CD14-positive monocyte (primary cell): ENCODE measurements at places on chromosomes 7 and 10.

- DNase-seq, result peak; percentile 58
These were observed 438.1 kb upstream of the NRP1 start for GRCh38 chr10:33772370-33773252.

- DNase-seq, result no peak
These were observed 3.5 kb downstream of the RASSF4 start for GRCh38 chr10:44962870-44963738.

- DNase-seq, result no peak
These were observed 23.9 kb upstream of the TMEM273 start for GRCh38 chr10:49212076-49212475.

DNA sequence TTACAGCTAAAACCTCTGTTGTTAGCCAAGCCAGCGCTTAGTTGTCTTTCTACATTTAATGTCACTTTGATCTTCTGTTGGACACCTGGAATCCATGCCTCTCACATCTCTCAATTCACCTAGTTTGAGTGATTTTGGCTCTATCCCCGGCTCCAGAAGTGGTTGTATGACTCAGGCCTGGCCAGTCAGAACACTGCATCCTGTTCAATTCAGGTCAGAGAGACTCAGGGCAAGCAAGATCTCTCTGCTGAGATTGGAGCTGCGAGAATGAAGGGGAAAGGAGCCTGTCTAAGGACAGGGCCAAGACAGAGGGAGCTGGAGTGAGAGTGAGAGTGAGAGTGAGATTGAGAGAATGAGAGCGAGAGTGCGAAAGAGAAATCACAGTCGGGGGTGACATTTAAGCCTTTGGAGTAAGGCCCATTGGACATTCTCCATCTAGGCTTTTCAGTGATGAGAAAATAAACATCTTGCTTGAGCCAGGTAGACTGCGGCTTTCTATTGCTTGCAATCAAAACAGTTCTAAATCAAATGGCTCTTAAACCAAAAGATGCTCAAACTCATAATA is 83.3 kb upstream of the DYNC1I1 start:
- DNase-seq, result no peak

- no peak for DNase-seq
These were observed 75.2 kb upstream of the PRR15 start for GRCh38 chr7:29488203-29488970.

GRCh38 chr10:97185326-97186058 is at the start of gene SLIT1:
TSS of gene SLIT1 (minus strand) at chr10:97185959. CDS start at chr10:97185674, 285 bp downstream.
- no peak for DNase-seq

DNA sequence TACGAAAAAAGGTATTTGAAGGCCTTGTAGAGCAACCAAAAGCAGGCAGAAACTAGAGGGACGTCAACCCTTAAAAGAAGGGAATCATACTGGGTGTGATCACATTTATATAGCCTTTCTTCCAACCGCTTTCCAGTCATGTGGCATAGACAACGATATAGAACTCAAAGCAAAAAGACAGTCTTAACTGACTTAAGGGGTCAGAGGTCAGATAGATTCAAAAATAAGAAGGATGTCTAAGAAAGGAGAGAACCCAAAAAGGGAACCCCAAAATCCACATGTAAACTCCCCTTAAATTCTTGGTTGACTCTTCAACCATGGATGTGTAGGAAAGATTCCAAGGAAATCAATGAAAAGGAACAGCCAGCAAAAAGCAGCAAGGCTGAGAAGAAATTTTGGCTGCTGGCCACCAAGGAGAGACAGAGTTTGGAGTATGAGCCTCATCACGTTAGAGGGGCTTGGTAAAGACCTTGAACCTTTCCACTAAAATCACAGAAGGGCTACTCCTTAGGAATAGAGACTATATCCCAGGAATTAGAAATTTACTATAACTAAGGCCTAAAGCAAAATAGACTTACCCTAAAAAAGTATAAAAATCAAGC is 8.6 kb downstream of the BCAP29 start:
- DNase-seq, result no peak

DNA sequence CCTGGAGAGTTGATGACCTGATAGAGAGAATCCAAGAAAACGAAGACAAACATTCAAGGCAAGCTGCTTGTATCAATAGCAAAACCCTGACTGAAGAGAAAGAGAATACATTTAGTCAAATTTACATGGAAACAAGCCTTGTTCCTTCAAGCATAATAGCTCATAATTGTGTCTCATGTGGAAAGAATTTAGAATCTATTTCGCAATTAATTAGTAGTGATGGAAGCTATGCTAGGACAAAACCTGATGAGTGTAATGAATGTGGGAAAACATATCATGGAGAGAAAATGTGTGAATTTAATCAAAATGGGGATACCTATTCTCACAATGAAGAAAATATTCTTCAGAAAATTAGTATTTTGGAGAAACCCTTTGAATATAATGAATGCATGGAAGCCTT is 18.0 kb downstream of the RBAK start:
- no peak for DNase-seq

GRCh38 chr10:92629945-92630344 is 37.0 kb downstream of the KIF11 start:
- DNase-seq, result no peak

DNA sequence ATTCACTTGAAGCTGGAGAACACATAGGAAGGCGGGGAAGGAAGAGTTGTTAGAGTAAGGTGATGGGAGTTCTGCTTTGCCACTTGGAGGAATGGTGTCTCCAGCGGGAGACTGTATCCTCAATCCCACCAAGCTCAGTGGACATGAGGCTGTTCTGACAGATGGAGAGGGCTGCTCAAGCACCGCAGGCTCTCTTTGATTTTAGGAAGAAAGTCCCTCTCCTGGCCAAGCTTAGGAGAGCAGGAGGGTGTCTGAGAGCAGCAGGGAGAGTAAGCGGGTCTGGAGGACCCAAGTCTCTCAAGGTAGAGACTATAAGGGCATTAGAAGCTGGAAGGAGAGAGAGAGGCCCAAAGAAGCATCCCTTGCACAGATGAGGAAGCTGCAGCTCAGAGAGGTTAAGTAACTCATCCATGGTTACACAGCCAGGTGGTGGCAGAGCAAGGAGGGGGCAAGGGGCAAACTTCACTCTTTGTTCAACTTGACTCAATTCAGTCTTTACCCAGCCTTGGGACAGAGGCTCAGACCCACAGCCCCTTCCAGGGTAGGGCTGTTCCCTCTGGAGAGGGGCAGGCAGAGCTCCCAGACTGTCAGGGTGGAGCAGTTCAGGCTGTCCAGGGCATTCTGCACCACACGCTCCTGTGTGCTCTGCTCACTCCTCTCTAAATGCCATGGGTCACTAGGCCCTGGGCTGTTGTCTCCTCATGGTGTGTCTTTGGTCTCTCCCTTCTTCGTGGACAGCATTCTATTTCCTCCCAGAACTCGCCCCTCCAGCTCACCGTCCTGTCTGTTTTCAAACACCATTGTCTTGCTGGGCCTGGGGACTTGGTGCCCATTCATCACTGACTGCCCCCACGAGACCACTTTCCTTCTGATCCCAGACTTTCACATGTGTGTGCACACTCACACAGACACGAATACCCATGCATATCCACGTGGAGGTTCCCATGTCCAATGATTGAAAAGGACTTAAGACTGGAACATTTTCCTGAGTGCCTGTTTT is 8.9 kb downstream of the CHAT start:
- DNase-seq, result no peak

GRCh38 chr7:18289788-18290187 is 205.8 kb upstream of the HDAC9 start:
- DNase-seq, result no peak

DNA sequence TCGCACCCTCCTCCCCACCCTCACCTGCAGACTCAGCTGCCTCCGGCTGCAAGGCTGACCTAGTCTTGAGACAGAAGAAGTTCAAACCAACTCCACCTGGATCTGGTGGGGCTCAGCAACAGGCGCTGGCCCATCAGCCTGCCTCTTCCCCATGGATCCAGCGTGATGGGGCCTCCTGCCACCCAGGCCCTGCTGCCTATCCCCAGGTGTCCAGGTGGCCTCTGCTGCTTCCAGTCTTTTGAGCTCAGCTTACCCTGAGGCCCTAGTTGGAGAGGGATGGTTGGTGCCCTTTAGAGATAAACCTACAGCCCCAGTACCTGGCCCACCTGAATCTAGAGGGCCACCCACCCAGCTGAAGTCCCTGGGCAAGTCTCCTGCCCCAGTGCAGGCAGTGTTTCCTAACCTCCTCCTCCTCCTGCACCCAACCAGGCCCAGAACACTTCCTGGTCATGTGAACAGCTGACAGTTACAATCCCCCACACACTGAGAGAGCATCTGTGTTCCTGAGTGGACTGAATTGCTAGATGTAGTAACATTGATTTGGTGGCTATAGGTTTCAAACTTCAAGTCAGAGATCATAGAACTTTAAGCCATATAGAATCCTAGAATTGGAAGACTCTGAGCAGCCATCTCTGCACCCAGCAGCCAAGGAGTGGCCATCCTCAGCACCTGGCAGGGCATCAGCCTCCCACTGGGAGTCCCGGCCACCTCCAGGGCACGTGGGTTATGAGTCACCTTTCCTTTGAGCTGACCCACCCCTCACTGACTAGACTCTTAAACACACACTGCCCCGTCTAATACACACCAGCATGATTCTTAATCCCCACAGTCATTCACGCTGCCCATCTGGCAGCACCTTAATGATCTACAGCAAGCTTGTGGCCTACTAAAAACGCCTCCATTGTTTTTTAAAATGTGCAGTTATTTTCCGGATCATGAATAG is 51.9 kb downstream of the ALOX5 start:
- DNase-seq, result no peak

GRCh38 chr7:128705891-128706333 is 33.2 kb upstream of the CALU start:
- no peak for DNase-seq

- no peak for DNase-seq
These were observed 138.0 kb upstream of the TARP start for GRCh38 chr7:38411404-38411803.

- no peak for DNase-seq
These were observed 33.4 kb downstream of the ZNF727 start for GRCh38 chr7:64078699-64078994.

DNA sequence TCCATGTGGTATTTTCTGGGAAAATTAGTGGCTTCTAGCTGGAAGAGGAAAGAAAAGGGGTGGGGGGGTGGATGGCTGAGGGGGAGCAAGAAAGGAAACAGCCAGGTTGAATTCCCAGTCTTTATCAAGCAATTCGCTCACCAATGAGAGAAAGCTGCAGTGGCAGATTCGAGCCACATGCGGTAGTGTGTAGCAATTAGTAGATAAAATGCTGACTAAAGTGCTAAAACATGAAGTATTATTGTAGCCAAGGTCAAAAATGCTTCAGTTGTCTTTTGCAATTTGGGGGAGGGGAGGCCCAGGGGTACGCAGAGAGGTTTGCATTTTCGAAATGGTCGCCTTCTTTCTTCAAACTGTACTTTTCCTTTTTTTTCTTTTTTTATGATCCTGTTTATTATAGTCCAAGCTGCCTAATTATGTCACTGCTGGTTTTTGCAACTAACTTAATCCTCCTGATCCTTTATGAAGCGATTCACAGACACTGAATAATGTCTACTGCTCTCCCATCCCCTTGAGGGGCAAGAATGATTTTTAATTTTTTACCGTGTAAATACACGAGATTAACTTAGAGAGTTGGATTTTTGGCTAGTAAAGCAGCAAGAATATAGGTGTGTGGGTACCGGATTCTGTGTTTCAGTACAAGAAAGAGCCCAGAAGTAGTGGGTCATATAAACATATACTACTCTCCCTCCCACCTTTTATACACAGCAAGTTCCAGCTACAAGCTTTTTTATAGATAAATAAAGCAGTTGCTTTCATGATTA is 3.6 kb upstream of the ARID5B start:
- no peak for DNase-seq

DNA sequence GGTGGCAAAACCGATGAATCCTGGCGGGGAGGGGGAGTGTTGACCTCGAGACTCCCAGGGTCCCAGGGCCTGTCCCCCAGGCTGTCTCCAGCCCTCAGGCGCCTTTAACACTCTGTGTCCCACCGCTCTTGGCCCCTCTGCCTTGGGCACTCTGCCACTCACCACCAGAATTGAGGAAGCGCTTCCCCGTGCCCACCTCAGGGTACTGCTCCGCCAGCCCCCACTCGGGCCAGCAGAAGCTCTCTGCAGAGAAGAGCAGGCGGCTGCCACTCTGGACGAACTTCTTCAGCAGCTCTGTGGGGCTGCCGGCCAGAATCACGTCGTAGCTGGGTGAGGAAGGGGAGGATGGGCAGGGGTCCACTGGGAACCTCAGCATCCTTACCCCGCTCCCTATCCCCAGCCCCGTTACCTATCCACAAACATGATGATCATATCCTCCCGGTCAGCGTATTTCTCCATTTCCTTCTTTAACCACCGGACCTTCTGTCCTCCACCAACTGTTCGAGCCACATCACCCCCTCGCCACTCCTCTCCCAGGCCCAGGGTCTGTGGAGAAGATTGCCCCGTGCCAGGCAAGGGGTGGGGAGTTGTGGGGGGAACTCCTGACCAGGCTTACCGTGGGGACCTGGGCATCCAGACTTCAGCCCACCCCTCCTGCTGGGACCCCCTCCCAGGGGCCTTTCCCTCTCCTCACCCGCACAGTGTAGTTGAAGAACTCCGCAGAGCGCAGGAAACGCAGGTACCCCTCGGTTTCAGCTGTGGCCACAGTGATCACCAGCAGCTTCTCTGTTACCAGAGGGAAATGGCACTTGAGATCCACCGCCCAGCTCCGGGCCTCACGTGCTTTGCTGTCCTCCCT is 1.2 kb downstream of the PLOD3 start:
- DNase-seq, result peak; percentile 41

GRCh38 chr7:134548877-134549276 is at the start of gene AKR1B15:
TSS of gene AKR1B15 (plus strand) at chr7:134549110. CDS start at chr7:134564620, 15,510 bp downstream.
- DNase-seq, result no peak

DNA sequence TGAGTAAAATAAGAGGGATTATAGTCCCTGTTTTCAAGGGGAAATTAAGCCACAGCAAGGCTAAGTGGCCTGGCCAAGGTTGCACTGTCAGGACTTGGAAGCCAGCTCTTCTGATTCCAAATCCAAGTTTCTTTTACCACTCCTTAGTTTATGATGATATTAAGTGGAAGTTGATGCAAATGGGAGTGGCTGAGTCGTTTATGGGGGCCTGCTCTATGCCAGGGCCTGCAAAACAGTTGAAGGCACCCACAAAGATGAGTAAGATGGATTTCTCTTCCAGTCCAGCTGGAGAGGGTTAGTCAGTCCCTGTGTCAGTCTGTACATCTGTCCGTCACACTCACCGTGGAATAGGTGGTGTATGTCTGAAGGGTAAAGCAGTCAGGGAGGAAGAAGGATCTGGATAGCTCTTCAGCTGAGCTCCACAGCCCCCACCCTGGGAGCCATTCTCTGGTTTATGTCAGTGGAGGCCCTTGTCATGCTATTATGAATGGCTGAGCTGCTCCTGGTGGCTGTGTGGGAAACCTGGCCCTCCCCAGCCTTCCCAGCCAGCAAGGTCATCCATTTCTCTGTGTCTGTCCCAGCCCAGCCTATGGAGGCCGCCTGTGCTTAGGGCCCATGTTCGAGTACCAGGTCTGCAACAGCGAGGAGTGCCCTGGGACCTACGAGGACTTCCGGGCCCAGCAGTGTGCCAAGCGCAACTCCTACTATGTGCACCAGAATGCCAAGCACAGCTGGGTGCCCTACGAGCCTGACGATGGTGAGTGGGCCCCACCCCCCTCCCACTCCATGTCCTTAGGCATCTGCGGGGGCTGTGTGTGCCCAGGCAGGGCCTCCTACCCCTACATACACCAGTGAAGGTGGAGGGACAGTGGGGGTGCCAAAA is 44.5 kb downstream of the TBATA start:
- DNase-seq, result no peak
